ENCODE measurements at places on chromosomes 5 and 9.
A peak's percentile ranks its signal among the peaks of the same experiment; 100 is the strongest.

GRCh38 chr5:32291591-32291990 is 21.1 kb downstream of the MTMR12 start:
- DNase-seq = no peak

DNA sequence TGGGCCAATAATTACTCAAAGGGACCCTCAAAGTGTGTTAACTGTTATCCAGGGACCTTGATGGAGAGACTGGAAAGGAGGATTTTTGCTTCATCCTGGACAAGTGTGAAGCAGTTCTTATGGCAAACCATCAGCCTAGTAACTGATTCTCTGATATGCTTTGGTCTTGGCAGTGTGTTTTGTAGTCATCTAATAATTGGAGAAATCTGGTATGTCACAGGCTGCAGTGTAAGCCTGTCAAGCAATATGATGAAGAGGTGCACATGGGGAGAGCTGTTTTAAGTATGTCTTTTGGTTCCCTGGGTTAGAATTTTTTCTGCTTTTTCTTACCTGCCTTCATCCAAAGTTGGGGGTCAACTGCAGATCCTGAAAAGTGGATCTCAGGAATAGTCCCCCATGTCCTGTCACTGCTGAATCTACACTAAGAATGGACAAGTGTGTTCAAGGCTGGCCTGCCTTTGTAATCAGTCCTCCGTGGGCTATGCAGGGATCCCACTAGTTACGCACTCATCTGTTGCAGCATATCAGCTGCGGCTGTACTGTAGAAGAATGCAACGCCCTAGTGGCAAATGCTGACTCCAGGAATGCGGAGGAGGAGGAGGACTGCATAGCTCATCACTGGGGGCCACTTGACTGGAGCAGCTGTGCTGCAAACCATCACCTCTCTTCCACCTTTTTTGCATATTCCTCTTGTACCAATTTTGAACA is 1.9 kb downstream of the SPTAN1 start:
- peak; percentile 78 for DNase-seq

DNA sequence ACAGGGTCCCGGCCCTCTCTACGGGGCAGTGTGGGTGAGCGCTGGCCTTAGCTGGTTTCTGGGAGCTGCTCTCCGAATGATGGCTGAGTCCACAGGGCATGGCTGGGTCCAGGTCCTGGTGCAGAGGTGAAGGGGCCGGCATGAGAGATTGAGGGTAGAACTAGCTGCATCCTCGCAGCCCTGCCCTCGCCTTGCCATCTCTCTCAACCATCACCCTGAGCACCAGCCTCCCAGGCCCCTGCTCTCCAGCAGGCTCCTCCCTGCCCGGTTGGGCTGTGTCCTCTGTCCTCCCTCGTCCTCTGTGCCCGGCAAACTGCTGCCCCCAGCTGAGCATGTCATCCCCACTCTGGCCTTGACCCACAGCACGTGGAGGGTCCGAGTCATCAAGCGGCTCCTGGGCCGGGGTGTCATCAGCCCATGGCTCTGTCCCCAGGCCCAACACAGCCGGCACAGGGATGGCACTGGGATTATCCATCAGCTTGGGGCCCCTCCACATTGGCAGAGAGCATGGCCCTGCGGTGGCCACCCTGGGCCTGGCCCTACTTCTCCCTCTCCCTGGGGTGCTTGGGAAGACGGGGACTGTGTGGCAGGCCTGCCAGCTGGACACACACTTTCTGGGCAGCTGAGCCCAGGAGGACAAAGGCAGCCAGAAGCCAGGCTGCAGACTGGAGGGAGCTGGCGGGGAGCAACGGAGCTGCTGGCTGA is 8.4 kb downstream of the FLT4 start:
- DNase-seq = no peak

DNA sequence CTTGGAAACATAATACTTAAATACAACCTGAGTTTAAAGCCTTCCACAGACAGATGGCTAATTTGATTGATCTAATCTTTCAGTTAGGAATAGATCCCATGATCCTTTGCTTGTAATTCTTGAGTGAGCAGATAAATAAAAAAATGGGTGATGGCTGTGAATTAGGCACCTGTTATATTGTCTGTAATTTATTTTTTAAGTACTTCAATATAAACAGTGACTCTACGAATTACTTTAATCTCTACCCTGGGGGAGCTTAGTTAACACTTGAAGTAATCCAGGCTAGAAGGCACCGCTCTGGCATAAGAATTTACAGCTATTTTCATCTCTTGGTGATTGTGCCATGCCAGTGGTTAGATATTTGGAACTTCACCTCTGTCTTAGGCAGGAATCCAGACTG is 9.0 kb downstream of the EGFLAM start:
- DNase-seq = no peak

- DNase-seq = no peak
Observed at GRCh38 chr5:154570572-154571324, 92.7 kb upstream of the HAND1 start.

DNA sequence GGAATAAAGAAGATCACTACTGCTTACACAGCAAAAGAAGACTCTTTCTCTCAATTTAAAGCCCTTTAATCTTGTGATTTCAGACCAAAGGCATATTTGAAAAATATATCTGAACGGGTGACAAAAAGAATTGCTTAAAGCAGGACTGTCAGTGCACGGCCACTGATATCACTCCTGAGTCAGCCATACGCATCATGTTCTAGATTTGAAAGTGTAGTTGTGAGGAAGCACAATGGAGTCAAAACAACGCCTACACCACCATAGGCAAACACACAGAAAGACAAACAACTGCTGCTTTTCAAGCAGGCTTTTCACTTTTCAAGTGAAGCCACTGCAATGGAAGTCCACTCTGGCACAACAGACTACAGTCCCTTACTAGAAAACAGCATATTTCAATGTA is 141.7 kb downstream of the AUH start:
- no peak for DNase-seq

DNA sequence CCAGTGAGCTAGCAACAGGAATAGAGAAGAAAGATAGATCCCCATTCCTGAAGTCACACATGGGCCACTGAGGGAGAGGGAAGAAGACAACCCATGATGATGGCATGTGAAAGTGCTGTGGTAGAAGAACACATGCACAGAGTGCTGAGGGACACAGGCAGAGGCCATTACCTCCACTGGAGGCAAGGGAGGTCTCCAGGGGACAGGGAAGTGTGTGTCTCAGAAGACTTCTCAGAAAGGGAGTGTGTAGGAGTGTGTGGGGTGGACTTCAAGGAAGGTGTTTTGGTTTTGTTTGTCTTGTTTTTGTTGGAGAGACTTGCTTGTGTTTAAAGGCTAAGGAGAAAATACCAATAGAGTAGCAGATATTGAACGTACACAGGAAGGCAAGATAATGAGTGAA is 77.0 kb upstream of the SMARCA2 start:
- DNase-seq = no peak

DNA sequence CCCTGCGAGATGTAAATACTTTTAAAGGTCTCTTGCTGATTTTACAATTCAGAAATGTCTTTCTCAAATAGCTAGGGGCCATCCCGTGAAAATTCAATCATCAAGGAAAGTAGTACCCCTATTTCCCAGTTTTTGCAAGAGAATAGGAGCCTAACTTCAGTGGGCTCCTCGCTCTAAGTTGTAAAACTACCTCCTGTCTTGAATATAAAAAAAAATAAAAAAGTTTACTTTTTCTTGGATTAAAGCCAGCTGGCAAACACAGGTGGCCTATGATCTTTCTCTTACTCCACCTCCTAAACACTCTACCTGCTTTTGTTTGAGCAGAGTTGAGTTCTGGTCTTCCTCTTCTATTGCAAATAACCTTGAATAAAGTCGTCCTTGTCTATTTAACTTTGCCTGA is 79.4 kb downstream of the SLCO4C1 start:
- DNase-seq = no peak

DNA sequence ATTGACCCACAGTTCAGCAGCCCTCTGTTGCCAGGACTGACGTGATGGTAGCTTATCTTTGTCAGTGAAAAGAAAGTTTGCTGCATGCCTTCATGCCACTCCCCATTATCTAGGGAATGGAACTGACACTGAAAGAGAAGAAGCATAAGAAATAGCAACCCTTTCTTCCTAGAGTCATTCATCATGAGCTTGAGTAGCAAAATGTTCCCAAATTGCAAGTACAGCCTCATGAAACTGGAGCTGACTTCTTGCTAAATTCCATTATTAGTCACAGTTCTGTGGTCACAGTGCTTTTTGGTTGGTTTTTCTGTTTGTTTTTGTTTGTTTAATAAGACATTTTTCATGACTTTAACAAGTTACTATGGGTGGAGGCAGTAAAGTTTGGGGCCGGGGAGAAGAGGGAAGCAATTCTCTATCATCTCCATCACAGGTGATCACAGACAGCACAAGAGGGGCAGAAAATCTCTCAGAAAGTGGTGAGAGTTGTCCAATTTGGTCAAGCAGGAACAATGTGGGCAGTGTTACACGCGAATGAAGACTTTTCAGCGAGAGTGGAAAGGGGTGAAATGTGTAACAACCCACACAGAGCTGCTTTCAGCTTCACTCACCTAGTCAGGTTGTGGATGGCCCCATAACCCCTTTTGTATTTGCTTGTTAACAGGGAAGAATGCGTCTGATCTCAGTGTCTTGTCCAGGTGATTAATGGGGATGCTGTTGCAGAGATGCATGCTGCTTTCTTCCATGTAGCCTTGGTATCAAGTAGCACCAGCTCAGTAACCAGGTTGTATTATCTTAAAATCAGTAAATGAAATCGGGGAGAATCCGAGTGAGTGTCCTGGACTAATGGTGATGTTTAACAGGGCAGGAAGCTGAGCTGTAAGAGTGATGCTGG is 440.4 kb downstream of the DMRT2 start:
- no peak for DNase-seq

DNA sequence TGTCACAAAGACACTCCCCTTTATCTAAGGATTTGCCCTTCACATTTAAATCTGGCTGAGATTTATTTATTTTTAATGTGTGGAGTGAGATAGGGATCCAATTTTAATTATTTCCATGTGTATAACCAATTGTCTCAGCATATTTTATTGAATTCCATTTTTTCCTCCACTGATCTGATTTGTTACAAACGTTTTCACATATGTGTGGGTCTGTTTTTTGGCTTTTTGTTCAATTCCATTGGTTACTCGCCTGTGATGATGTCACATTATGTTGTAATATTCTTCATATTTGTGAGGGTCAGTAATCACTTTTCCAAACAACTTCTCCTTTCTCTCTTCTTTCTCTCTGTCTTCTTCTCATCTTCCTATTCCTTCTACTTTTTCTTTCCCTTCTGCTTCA is 278.3 kb upstream of the RFX3 start:
- no peak for DNase-seq
